ENCODE measurements at places on chromosomes 11 and 22.

GRCh38 chr22:38345782-38346181 is 28.5 kb upstream of the CSNK1E start:
- no peak for DNase-seq

- no peak for DNase-seq
These were observed 5.6 kb upstream of the KIAA0930 start for GRCh38 chr22:45246060-45246985.

DNA sequence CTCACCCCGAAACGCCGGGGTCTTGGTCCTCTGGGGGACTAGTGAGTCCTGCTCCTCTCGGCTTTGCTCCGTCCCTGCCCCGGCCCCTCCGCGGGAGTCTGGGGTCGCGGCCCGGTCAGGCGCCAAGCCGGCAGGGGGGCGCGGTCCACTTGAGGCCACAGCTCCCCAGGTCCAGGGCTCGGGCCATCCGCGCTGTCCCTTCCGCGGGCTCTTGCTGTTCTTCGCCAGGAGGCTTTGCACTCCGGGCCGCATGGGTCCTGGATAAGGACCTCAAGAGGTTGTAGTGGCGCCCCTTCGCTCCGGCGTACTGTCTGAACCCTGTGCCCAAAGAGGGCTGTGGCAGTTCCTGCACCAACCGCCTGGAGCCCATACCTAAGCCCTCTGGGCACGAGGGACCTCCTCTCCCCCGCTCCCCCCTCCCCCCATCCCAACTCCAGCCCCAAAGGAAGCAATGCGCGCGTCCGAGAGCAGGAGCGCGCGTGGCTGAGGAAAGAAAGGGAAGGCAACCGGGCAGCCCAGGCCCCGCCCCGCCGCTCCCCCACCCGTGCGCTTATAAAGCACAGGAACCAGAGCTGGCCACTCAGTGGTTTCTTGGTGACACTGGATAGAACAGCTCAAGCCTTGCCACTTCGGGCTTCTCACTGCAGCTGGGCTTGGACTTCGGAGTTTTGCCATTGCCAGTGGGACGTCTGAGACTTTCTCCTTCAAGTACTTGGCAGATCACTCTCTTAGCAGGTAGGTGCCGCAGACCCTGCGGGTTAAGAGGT is at the start of gene ADM:
Gene ADM, plus strand, starts transcription at position 579 of the 767 bp plus-strand sequence. CDS start 628 bp downstream, outside the sequence.
- DNase-seq = peak; percentile 64

DNA sequence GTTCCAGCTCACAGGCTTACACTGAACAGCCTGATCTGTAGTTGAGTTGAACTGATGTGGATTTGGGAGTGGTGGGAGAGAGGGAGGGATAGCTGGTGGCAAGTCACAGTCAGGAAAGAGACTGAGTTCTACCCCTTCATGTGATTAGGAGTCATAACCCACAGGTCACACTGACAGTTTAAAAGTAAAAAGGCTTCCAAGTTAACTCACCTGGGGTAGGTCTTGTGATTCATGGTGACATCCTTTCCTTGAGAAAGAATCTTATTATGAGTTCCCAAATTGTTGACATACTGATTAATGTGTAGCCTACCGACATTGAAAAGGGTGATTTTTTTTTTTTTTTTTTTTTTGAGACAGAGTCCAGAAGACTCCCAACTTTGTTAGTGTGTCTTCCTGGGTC is 5.4 kb downstream of the IZUMO1R start:
- DNase-seq = no peak

DNA sequence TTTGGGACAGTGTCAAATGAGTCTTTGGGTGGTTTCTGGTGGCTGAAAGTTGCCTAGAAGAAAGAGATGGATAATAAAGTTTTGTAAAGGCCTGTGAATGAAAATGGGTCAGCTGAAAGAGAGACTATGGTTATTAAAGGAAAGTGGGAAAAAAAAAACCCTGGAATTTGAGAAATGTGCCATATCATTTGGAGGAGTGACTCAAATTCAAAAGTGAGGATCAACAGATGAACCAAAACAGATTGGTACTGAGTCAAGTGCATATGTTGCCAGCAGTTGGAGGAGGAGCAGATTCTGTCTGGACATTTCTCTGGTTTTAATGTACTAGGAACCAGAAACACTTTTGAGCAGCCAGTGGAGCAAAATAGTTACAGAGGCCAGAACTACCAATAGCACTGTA is 339.8 kb downstream of the KCNA4 start:
- no peak for DNase-seq

GRCh38 chr11:79068356-79068755 is 372.5 kb downstream of the TENM4 start:
- no peak for DNase-seq

- DNase-seq = no peak
These were observed 228.6 kb downstream of the BRD1 start for GRCh38 chr22:49599039-49599438.

- DNase-seq = no peak
These were observed 42.2 kb downstream of the CYTH4 start for GRCh38 chr22:37324340-37325038.

- no peak for DNase-seq
These were observed 3.4 kb downstream of the SIK2 start for GRCh38 chr11:111605681-111606080.

GRCh38 chr11:11522591-11522990 is 99.2 kb downstream of the GALNT18 start:
- no peak for DNase-seq

DNA sequence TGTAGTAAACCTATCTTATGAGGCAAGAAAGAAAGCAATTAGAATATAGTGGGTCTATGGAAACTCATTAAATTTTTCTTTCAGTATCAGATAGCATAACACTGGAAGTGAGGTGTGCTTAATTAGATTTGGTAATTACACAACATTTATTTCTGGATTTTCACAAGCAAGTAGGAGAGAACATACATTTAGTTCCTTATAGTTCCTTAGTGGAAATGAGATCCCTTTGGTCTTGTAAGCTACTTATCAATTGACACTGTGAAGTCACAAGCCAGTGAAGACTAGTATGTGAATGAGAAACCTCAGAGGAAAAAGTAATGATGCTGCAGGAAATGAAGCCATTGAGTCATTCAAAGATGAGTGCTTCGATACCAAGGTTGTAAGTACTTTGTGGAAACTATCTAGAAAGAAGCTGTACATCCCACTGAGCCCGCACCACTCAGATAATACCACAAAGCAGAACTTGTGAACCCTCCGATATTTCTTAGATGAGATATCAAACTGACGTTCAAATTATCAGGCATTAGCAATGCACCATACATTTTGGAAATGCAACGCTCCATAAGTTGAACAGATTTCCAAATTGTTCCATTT is 53.5 kb downstream of the ENTHD1 start:
- no peak for DNase-seq

GRCh38 chr11:63478896-63479295 is 12.1 kb downstream of the PLAAT5 start:
- peak; percentile 75 for DNase-seq

- DNase-seq = no peak
These were observed 3.1 kb downstream of the TP53AIP1 start for GRCh38 chr11:128939591-128939990.

- peak; percentile 19 for DNase-seq
These were observed 3.8 kb upstream of the OR5A2 start for GRCh38 chr11:59429924-59430516.

DNA sequence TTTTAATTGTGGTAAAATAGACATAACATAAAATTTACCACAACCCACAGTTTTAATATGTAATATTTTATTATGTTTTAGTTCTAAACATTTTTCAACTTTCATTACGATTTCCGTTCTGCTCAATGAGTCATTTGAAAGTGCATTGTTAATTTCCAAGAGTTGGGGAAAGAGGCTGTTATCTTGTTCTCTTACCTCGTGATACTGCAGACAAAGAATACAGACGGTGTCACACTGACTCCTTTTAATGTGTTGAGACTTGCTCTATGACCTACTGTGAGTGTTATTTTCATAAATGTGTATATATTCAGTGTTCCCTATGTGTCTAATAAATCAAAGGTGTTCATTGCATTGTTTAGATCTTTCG is 10.8 kb upstream of the RAC2 start:
- DNase-seq = no peak

GRCh38 chr11:16685914-16686313 is 52.5 kb upstream of the C11orf58 start:
- no peak for DNase-seq

DNA sequence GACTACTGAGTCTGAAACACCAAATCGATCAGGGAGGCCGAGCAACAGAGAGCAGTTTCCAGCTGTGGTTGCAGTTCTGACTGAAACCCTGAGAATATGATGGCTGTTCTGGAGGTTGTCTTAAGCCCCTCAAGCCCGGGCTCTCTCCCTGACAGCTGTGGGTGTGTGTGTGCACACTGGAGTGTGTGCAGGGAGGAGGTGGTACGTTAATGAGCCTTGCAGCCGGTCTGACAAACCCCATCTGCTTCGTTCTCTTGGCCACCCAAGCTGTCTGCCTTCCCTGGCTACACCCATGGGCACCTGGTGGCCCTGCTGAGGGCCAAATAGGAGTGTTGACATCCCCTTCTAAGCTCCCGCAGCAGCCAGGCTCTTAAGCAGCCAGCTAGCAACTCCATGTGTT is 189.8 kb downstream of the KIRREL3 start:
- DNase-seq = no peak

DNA sequence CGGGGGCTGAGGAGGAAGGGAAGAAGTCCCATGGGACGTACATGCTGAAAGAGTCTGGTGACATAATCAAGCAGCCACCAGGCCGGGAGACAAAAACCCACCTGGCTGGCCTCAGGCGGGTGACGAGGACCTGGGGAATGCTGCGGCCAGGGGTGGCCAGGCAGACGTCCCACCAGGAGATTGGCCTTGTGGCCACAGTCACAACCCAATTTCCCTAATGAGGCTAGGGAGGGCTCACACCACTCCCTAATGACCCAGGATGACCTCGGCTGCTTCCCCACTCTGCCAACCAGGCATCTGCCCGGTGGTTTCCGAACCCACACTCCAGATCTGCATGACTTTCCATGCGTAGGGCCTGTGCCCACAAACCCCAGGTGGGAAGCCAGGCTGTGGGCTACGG is 66.9 kb downstream of the SCUBE1 start:
- no peak for DNase-seq

GRCh38 chr11:85961930-85962363 is 106.8 kb downstream of the CCDC83 start:
- no peak for DNase-seq

DNA sequence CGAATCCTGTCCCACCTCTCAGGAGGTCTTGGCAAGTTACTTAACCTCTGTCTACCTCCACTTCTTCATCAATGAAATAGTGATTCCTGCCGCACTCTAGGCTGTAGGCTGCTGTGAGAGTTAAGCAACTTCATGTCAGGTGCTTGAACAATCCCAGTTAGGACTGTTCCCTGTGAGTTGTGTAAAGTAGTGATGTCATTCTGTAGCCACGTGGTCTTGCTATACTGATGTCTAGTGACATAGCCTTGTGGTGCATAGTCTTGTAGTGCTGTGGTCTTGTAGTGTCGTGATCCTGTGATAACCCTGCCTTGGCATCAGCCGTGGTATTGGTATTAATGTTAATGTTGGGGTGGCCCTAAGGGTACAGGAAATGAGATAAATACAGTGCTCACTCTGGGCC is 30.3 kb upstream of the PRR5 start:
- no peak for DNase-seq
